Stimulated activated CD8-positive, alpha-beta memory T cell treated with anti-CD3 and anti-CD28 coated beads, Interleukin-15, amount 100 ng/mL, for 24 hours (primary cell): ENCODE measurements at places on chromosomes 6 and 20.
A peak's percentile ranks its signal among the peaks of the same experiment; 100 is the strongest.

- no peak for DNase-seq
These were observed 3.1 kb downstream of the ZCCHC3 start for GRCh38 chr20:300345-300990.

DNA sequence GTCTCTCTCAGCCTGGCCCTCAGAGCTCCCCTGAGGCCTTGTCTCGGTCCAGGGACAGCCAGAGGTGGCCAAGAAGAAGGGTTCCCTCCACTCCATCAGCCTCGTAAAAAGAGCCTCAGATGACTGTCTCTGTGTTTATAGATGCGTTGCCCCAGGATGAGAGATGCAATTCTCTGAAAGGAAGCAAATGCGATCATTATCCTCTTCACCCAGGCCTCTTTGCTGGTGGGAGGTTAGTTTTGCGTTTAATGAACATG lies 90.4 kb downstream of the YTHDF1 start:
- no peak for DNase-seq

DNA sequence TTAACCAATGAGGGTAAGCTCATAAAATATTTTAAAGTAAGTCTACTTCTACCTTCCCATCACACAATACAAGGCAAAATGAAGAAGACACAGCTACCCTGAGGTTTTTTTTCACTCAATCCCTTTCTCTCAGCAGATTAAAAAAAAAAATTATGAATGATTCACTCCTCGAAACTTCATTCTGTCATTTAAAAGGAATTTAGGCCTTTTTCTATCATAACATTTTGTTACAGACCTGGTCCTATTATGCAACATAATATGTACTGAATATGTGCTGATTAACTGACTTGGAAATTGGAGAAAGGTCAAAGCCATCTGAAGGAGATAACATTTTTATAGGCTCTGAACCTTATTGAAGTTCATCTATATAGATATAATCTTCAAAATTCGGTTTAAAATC lies 45.5 kb downstream of the PRL start:
- no peak for DNase-seq

DNA sequence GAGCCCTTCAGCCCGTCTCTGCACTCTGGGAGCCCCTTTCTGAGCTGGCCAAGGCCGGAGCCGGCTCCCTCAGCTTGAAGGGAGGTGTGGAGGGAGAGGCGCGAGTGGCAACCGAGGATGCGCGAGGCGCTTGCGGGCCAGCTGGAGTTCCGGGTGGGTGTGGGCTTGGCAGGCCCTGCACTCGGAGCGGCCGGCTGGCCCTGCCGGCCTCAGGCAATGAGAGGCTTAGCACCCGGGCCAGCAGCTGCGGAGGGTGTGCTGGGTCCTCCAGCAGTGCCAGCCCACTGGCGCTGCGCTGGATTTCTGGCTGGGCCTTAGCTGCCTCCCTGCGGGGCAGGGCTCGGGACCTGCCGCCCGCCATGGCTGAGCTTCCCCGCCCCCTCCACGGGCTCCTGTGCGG lies 49.8 kb downstream of the GMPR start:
- no peak for DNase-seq

DNA sequence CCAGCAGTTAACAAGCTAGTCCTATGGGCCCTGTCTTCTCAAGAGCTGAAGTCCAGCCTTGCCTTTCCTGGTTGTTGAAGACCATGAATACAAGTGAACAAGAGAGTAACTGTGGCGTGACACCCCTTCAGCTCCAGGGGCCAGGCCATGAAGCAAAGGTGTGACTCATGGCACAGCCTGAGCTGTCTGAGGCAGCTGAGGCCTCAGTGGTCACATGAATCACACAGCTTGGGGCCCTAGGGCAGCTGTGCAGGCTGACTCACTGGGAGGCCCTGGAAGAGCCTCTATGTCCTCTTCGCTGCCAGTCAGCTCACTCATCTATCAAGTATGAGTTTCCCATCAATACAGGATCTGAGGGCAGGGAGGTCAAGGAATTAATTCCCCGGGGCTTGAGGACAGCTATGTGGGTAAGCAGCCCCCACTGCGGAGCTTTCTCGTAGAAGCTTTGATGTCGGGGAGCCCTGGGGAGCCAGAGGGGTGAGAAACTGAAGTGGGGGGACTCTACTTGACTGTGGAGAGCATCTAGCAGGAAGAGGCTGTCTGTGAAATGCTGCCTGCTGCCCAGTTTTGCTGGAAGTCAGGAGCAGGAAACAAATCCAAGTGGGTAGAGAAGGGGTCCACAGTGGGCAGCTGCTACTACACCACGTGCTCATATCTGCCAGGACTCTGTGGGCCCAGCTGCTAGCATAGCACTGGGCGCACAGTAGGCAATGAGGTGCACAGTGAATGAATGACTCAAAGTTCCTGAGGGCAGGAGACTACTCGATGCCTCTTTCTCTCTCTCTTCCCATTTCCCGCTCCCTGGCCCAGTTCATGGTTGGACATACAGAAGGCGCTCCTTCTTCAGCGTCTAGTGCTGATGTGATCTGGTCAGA lies 13.7 kb upstream of the FAM83C start:
- peak; percentile 35 for DNase-seq

- no peak for DNase-seq
These were observed 383.8 kb downstream of the TFAP2A start for GRCh38 chr6:10030942-10031537.

DNA sequence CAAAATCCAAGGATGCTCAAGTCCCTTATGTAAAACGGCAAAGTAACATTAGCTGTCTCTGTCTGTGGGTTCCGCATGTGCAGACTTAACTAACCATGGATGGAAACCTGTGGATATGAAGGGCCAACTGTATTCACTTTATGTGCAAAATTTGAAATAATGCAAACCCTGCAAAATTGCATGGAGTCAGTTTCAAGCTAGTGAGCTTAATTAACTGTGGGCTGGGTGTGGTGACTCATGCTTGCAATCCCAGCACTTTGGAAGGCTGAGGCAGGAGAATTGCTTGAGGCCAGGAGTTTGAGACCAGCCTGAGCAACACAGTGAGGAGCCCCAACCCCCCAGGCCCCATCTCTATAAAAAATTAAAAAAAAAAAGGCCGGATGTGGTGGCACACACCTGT lies 81.4 kb downstream of the ANKS1A start:
- DNase-seq = no peak

DNA sequence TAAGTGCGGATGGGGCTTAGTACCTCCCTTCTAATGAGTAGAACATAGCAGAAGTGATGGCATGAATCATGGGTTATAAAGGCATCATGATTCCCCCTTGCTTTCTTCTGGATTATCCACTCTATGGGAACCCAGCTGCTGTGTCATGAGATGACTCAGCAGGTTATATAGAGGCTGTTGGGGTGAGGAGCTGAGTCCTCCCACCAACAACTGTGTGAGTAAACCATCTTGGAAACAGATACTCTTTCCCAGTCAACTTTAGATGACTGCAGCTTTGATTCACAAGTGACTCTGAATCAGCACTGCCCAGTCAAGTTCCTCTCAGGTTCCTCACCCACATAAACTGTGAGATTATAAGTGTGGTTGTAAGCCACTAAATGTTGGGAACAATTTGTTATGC lies 46.3 kb downstream of the FAM83B start:
- no peak for DNase-seq

DNA sequence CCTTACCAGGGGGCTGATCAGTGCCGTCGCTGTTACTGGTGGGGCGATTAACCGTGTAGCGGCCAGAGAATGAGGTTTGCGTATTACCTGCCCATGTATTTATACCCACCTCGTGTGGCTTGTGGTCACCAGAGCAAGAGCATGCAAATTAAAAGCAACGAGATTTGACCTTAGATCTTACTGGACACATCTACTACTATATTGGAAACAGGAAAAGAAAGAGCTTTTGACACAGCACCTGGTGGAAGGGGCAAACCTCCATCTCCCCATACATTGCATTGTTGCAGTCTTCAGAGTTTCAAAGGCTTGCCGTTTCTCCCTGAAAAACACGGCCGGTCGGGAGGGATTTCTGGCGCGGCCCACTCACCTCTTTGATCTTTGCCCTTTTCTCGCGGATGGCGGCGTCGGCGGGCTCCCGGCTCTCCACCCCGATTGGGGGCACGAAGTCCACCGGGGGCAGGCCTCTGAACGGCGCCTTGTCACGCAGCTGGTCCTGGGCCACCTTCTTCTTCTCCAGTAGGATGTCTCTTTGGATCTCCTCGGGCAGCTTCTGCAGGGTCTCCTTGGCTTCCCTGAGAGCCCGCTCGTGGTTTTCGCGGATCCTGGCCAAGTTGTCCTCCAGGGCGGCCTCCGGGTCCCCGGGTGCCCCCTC lies 1.3 kb downstream of the MAN1A1 start:
- peak; percentile 12 for DNase-seq

GRCh38 chr20:8399947-8400346 lies 267.9 kb downstream of the PLCB1 start:
- DNase-seq = no peak
